Lower lobe of right lung (tissue), 2 donors: ENCODE measurements at places on chromosomes 1 and 21. TPM values are rescaled to one million over a fixed set of nuclear protein-coding genes. Genes with fewer than 3 reads are reported as not detected.

- H3K27me3 ChIP-seq = peaks cover 54% of the 10 kb centered on the region
- no peak overlapping the region for H3K27ac ChIP-seq
- peaks cover 29% of the 10 kb centered on the region for H3K4me1 ChIP-seq
- no peak overlapping the region for H3K4me3 ChIP-seq
Measured at GRCh38 chr21:46062471-46063211, 35.3 kb upstream of the COL6A2 start.

Gene DIO1
- total RNA-seq = not detected

DNA sequence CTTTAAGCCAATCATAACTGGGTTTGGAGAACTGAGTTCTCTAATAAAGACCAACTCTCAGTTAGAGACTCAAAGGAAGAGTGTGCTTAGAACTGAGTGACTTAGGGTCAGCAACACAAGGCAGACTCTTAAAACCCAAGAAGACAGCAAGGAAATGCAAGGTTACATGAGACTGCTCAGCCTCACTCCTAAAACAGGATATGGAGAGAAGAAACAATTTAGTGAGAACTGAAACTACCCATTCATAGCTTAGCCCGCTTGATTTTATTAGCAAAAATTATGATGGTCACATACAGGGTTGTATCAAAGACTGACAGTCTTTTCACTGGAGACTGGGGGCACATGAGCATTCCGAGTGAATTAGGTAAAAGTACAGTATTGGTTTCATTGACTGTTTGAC is 78.9 kb upstream of the DMRTA2 start:
- H3K27me3 ChIP-seq = no peaks in the 10 kb centered on the region
- H3K4me1 ChIP-seq = no peaks in the 10 kb centered on the region
- no peak overlapping the region for H3K4me3 ChIP-seq
- no peaks in the 10 kb centered on the region for H3K36me3 ChIP-seq
- no peak overlapping the region for H3K27ac ChIP-seq

- DNase-seq = no peak
- no peaks in the 10 kb centered on the region for H3K27me3 ChIP-seq
- no peak overlapping the region for H3K4me3 ChIP-seq
- no peaks in the 10 kb centered on the region for H3K4me1 ChIP-seq
- H3K36me3 ChIP-seq = no peaks in the 10 kb centered on the region
Measured at GRCh38 chr21:27812279-27812678, 845.4 kb upstream of the ADAMTS5 start.

Gene FAM78B
- total RNA-seq = 0.95 TPM

DNA sequence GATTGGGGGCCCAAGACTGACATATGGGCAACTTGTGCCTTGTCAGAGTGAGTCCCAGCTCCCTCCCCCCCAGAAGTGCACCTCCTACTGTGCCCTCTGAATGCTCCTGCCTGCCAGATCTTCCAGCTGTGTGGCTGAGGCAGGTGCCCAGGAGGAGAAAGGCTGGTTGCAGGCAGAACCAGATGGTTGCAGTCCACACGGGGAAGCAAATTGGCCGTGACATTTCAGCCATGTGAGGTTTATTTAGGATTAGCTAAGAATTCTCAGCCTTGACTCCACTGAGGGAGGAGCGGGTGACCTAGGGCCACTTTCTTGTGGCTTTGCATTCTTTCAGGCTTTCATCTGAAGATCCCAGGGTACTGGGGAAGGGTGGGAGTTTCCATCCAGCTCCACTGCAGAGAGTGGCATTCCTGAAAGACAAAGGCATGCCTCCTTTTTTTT is 33.8 kb downstream of the PEX14 start:
- no peak for DNase-seq
- H3K27me3 ChIP-seq = no peaks in the 10 kb centered on the region
- H3K36me3 ChIP-seq = no peaks in the 10 kb centered on the region
- no peak overlapping the region for H3K27ac ChIP-seq
- H3K4me1 ChIP-seq = peaks cover 43% of the 10 kb centered on the region

- H3K27me3 ChIP-seq = no peaks in the 10 kb centered on the region
- no peak for DNase-seq
- H3K36me3 ChIP-seq = no peaks in the 10 kb centered on the region
- H3K27ac ChIP-seq = no peak overlapping the region
- no peaks in the 10 kb centered on the region for H3K4me1 ChIP-seq
Measured at GRCh38 chr1:70819785-70820184, 227.8 kb downstream of the PTGER3 start.

Gene TESK2
- total RNA-seq = 8.2 TPM
